Endothelial cell of umbilical vein (primary cell): ENCODE measurements at places on chromosomes 13 and 19. TPM values are rescaled to one million over a fixed set of nuclear protein-coding genes. Genes with fewer than 3 reads are reported as not detected.

- no peak for DNase-seq
- no peaks in the 10 kb centered on the region for H3K36me3 ChIP-seq
- H3K27ac ChIP-seq = no peak overlapping the region
- no peaks in the 10 kb centered on the region for H3K27me3 ChIP-seq
- H3K4me1 ChIP-seq = peaks cover 2% of the 10 kb centered on the region
- H3K4me3 ChIP-seq = no peak overlapping the region
These were observed 671.1 kb upstream of the SPRY2 start for GRCh38 chr13:81012031-81012430.

DNA sequence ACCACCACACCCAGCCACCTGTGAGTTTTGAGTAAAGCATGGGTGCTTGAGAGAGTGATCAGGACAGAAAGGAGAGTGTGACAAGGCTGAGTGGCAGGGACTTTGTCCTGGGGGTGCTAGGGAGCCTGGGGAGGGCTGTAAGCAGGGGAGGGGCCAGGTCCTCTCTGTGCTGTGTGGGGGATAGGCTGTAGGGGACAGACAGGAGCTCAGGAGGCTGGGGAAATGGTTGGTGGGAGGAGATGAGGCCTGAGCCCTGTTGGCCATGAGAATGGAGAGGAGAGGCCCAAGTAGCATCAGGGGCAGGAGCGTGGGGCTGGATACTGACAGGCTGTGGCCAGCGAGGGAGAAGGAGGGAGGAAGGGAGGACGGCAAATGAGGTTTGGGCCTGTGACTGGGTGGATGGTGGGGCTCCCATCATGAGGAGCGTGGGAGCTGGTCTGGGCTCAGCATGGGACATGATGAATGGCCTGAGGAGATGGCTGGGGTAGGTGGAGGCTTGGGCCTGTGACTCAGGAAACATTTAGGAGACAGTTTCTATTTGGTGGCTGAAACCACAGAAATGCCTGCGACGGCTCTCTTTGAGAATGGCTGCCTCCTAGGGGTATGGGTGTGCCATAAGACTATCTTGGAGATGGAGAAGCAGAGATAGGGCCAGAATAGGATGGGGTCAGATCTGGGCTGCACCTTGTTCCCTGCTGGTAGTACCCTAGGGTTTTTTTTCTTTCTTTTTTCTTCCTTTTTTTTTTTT lies 25.0 kb downstream of the GRIN2D start:
- peaks cover 6% of the 10 kb centered on the region for H3K4me1 ChIP-seq
- H3K36me3 ChIP-seq = no peaks in the 10 kb centered on the region
- no peak for DNase-seq
- H3K27ac ChIP-seq = no peak overlapping the region
- no peaks in the 10 kb centered on the region for H3K27me3 ChIP-seq
- no peak overlapping the region for H3K4me3 ChIP-seq

The FBXO17 gene
- total RNA-seq = 23.8 and 24.4 TPM in 2 replicates

The GDF15 gene
- total RNA-seq = 140 and 165 TPM in 2 replicates

The AP1M2 gene
- not detected in 2 replicates for total RNA-seq

The ZNF441 gene
- total RNA-seq = 2.4 and 4.5 TPM in 2 replicates

The KIR3DL1 gene
- not detected in 2 replicates for total RNA-seq
